ENCODE measurements at places on chromosomes 11 and 22. TPM values are rescaled to one million over a fixed set of nuclear protein-coding genes. Genes with fewer than 3 reads are reported as not detected.

SAA2 gene
- total RNA-seq: not detected

C1QTNF4 gene
- 0.06 TPM for total RNA-seq

C11orf16 gene
- not detected for total RNA-seq

RAB39A gene
- total RNA-seq: not detected

MIOX gene
- total RNA-seq: not detected

MYBPC3 gene
- total RNA-seq: not detected

OR8A1 gene
- total RNA-seq: not detected

MOGAT2 gene
- total RNA-seq: not detected

Measured in aortic smooth muscle cell (primary cell).